ENCODE measurements at places on chromosomes 2 and 18.
A peak's percentile ranks its signal among the peaks of the same experiment; 100 is the strongest.

GRCh38 chr2:30404319-30405259 is 42.5 kb upstream of the LCLAT1 start:
- H3K36me3 ChIP-seq: no peaks in the 10 kb centered on the region
- DNase-seq: no peak
- H3K4me3 ChIP-seq: no peak overlapping the region
- peaks cover 6% of the 10 kb centered on the region for H3K4me1 ChIP-seq

DNA sequence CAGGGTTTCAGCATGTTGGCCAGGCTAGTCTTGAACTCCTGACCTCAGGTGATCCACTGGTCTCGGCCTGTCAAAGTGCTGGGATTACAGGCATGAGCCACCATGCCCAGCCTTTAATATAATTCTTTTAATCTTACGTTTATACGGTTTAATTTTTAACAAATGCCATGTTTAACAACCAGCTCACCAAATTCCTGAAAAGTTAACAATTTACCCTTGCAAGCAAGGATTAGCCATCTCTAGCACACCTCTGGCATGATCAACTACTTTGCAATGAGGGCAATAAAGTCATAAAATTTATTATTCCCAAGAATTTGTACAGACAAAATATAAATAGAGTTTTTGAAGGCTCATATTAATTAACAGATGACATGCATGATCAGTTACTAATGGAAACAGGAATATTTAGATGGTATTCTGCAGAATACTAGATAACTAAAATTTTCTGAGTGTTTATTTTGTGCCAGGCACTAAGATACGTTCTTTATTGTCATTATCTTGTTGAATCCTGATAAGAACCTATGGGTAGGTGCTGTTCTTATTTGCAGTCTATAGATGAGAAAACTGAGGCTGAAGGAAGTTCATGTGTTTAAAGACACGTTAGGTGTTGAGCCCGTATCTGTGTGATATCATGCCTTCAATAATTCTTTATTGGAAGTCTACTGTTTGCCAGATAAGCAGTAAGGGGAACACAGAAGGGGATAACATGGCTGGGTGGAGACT is 190.1 kb downstream of the CDCA7 start:
- no peak overlapping the region for H3K27ac ChIP-seq
- no peaks in the 10 kb centered on the region for H3K4me1 ChIP-seq
- DNase-seq: no peak
- no peak overlapping the region for H3K4me3 ChIP-seq

GRCh38 chr2:84969511-84970209 is 1.3 kb upstream of the KCMF1 start:
- no peaks in the 10 kb centered on the region for H3K4me1 ChIP-seq
- H3K4me3 ChIP-seq: peak overlapping the region; percentile 97
- no peaks in the 10 kb centered on the region for H3K27me3 ChIP-seq
- no peaks in the 10 kb centered on the region for H3K36me3 ChIP-seq
- H3K27ac ChIP-seq: no peak overlapping the region

DNA sequence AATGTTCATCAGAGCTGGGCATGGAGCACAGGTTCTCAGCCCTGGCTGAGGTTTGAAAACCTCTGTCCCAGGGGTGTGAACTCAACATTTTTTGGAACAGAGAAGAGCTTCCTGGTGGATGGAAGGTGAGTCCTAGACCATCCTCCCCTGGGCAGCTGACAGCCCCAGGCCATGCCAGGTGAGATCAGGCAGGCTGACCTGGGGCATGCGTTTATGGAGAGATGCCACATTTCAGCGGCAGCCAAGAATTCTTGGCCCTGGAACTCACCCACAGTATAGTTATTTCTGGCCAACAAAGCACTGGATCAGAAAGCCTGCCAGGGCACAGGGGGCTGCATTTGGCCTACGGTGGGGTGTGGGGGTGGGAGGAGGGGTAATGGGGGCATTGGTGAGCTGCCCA is 83.8 kb downstream of the EDAR start:
- DNase-seq: no peak
- H3K27me3 ChIP-seq: no peaks in the 10 kb centered on the region
- H3K4me1 ChIP-seq: no peaks in the 10 kb centered on the region
- no peak overlapping the region for H3K4me3 ChIP-seq
- no peaks in the 10 kb centered on the region for H3K36me3 ChIP-seq
- no peak overlapping the region for H3K27ac ChIP-seq

- H3K4me1 ChIP-seq: peaks cover 2% of the 10 kb centered on the region
- no peak for DNase-seq
- H3K4me3 ChIP-seq: no peak overlapping the region
Measured at GRCh38 chr2:218360453-218360852, 3.8 kb downstream of the CATIP start.

GRCh38 chr2:118815314-118815713 is 32.1 kb downstream of the EN1 start:
- H3K4me3 ChIP-seq: no peak overlapping the region
- no peaks in the 10 kb centered on the region for H3K27me3 ChIP-seq
- no peak overlapping the region for H3K27ac ChIP-seq
- no peaks in the 10 kb centered on the region for H3K36me3 ChIP-seq
- H3K4me1 ChIP-seq: peaks cover 8% of the 10 kb centered on the region
- DNase-seq: no peak

DNA sequence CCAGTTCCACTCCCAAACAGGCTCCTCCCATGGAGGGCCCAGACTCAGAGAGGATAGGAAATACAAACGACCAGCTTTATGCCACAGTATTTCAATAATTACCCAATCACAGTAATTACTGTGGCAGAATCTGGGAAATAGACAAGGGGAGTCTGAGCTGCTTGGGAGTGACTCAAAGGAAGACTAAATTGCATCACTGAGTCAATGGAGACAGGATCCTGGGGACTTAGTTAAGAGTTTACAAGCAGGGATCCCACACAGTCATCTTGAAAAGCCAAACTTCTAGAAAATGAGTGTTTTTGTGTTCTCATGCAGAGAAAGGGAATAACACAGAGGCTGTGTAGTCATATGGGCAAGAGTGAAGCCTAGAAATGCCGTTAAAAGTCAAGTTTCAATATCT is 1142.1 kb downstream of the CNTNAP5 start:
- no peak overlapping the region for H3K27ac ChIP-seq
- no peaks in the 10 kb centered on the region for H3K4me1 ChIP-seq
- no peak overlapping the region for H3K4me3 ChIP-seq
- no peaks in the 10 kb centered on the region for H3K36me3 ChIP-seq

DNA sequence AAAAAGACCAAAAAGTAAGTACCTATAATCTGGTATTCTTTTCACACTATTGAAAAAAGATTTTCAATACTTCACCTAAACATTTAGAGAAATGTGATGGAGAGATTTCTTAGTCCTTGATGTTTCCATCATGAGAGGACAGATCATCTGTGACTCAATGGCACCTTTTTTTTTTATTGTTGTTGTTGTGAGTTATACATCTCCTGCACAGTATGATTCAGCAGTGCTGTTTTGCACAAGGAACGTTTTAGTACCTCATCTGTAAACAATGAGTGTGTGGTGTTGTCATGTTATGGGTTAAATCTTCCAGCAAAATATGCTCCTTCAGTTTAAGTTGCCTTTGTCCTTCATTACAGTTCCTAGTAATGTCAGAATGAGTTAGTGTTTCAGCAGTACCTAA is 2.2 kb downstream of the KIAA1328 start:
- H3K36me3 ChIP-seq: no peaks in the 10 kb centered on the region
- no peak overlapping the region for H3K4me3 ChIP-seq
- H3K27me3 ChIP-seq: no peaks in the 10 kb centered on the region
- H3K4me1 ChIP-seq: no peaks in the 10 kb centered on the region
- DNase-seq: no peak

DNA sequence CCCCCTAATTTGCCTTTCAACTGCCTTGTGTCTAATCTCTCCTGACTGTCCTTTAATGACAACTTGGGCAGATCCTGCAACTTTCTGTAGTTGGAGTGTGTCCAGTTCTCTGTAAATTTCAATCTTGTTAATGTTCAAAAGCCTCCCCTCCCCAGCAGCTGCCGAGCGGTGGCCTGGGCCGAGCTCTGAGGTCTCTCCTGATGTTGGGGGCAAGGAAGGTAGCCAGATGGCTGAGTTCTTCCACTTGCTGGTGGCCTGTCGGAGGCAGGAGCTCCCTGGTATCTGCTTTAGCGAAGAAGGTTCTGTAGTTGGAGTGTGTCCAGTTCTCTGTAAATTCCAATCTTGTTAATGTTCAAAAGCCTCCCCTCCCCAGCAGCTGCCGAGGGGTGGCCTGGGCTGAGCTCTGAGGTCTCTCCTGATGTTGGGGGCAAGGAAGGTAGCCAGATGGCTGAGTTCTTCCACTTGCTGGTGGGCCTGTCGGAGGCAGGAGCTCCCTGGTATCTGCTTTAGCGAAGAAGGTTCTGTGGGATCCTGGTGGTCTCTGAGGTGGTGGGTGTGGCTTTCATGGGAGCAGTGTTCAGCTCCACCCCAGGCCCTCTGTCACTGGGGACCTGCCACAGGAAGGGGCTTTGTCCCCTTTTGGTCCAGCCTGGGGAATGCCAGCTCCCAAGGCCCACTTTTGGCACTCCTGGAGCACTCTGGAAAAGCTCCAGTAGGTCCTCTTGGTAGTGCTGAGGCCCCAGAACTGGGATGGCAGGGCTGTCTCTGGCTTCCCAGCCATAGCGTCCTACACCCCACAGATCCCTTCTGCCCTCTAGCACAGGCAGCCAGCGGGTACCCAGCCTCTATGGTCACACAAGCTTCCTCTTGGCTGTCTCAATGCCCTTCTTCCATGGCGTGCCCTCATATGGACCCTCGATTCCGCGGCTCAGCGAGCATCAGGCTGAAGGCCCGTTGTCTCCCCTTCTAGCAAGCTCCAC is 211.9 kb downstream of the ALPK2 start:
- no peak for DNase-seq
- H3K27ac ChIP-seq: no peak overlapping the region
- no peaks in the 10 kb centered on the region for H3K36me3 ChIP-seq
- no peaks in the 10 kb centered on the region for H3K4me1 ChIP-seq
- H3K4me3 ChIP-seq: no peak overlapping the region

DNA sequence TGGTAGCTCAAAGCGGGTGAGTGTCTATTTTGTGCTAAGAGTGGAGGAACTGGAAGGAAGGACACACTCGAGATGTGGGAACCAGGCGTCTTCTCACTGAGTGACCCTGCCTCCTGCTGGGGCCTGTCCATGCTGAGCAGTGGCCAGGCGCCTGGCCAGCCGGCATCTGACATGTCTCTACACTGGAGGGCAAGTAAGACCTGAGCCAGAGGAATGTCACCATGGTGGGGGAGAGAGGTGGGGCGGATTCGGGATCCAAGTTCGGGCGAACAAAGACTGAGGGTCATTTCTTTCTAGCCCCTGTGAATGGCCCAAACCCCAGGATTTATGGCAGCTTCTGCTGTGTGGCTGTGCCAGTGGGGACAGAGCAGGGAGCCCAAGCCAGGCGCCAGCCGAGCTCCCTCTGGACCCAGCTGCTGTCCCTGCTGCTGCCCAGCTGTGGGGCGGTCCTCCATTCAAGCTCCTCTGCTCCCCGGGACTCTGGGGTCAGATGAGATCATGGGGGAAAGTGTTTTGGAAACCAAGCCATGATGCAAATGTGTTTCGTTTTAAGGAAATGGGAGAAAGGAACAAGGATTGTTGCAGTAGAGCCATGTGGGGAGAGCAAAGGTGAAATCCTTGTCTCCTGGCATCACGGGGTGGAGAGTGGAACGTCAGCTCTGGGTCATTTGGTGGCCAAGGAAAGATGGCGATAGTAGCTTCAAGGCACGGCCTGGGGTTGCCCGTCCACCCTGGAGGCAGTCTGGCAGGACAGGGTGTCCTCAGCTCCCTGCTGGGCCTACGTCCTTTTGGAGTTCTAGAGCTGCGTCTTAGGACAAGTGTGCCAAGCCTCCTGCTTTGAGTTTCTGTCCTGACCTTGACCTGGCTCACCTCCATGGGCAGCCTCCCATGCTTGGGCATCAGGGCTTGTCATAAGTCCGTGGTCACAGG is 8.1 kb downstream of the ACKR3 start:
- no peak overlapping the region for H3K27ac ChIP-seq
- no peak overlapping the region for H3K4me3 ChIP-seq
- H3K4me1 ChIP-seq: peaks cover 4% of the 10 kb centered on the region
- DNase-seq: no peak
- H3K36me3 ChIP-seq: peaks cover 5% of the 10 kb centered on the region

DNA sequence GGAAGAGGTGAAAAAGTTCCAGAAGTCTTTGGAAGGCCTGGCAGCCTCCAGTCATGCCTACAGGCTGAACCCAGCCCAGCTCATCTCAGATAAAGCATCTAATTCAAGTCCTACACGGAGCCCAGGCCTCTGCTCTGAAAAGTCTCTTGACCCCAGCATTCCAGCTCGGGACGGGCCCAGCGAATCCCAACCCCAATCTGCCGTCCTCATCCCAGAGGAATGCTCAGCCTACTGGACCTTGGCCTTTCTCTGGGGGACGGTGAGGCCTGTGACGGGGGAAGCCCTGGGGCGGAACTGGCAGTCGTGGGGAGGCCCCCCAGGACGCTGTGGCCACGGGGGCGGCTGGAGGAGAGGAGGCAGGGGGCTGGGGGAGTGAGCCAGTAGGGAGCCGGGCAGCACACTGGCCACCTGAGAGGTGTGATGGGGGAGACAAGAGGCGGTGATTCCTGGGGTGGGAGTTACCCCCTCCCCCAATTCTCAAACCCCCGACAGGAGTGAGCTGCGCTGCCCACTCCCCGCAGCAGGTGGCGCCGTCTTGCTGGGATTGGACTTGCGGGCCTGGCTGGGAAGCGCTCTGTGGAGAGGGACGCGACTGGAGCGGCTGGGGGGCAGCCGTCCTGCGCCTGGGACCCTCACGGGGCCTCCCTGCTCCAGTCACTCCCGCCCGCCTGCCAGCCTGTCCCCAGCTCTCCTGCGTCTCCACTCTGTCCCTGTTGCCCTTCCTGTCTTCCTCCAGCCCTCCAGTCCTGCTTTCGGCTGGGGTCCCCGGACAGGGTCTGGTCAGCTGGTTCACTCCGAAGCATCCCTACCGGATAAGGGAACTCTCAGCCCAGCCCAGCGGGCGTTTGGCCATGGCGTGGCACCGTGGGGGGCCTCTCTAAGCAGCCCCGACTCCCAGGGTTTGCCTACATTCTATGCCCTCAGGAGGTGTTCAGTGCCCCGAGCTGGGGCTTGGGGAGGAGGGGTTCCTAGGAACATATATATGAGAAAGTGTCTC is 182.6 kb upstream of the HAAO start:
- H3K27ac ChIP-seq: no peak overlapping the region
- H3K4me1 ChIP-seq: no peaks in the 10 kb centered on the region
- no peaks in the 10 kb centered on the region for H3K27me3 ChIP-seq
- H3K4me3 ChIP-seq: no peak overlapping the region

GRCh38 chr2:133431289-133431688 is 137.0 kb downstream of the NCKAP5 start:
- H3K4me1 ChIP-seq: no peaks in the 10 kb centered on the region
- no peak overlapping the region for H3K4me3 ChIP-seq
- H3K36me3 ChIP-seq: no peaks in the 10 kb centered on the region
- no peak overlapping the region for H3K27ac ChIP-seq
- H3K27me3 ChIP-seq: no peaks in the 10 kb centered on the region

GRCh38 chr2:133993160-133993559 is 260.7 kb upstream of the MGAT5 start:
- H3K27me3 ChIP-seq: no peaks in the 10 kb centered on the region
- no peaks in the 10 kb centered on the region for H3K4me1 ChIP-seq
- no peak overlapping the region for H3K4me3 ChIP-seq
- no peak for DNase-seq

- no peaks in the 10 kb centered on the region for H3K36me3 ChIP-seq
- peaks cover 6% of the 10 kb centered on the region for H3K4me1 ChIP-seq
- no peaks in the 10 kb centered on the region for H3K27me3 ChIP-seq
- no peak overlapping the region for H3K4me3 ChIP-seq
- no peak overlapping the region for H3K27ac ChIP-seq
Measured at GRCh38 chr18:26479065-26479680, 69.2 kb downstream of the KCTD1 start.

GRCh38 chr2:74439803-74440377 is 1.8 kb downstream of the RTKN start:
- H3K4me3 ChIP-seq: peak overlapping the region; percentile 93
- H3K27me3 ChIP-seq: no peaks in the 10 kb centered on the region
- H3K4me1 ChIP-seq: 0 out of 2 replicates have a peak, but pooled peaks cover 4% of the 10 kb centered on the region
- H3K27ac ChIP-seq: no peak overlapping the region
- DNase-seq: no peak
- H3K36me3 ChIP-seq: no peaks in the 10 kb centered on the region
